GM12865 (cell line): ENCODE measurements at places on chromosomes 5 and 9.

- DNase-seq = no peak
These were observed 39.2 kb upstream of the SLC28A3 start for GRCh38 chr9:84379740-84380139.

DNA sequence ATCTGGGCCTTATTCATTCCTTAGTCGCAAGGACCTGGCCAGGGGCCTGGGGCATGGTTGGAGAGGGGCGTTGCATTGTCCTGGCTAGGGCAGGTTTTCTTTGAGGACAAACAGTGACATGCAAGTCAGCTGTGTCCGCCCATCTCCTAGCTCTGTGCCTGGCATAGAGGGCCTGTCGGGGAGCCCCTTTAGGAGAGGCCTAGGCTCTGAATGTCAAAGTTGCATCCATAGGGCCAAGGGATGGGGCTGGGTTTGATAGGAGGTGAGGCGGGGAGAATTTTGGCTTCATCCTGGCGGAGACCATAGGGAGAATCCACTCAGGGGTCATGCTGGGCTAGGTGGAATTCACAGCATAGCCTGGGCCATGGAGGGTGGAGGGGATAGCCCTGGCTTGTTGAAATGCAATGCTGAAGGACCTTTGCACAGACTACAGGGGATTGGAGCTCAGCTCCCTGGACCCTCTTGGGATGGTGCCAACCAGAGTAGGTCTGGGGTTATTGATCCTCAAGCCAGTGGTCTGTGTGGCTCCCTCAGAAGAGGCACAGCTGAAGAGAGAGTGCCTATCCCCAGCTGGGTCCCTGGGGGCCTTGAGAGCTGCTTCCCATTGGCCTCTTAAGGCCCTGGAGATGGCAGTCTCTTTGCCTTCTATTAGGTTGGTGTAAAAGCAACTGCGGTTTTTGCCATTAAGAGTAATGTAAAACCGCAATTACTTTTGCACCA is 104.0 kb downstream of the RGS3 start:
- no peak for DNase-seq

DNA sequence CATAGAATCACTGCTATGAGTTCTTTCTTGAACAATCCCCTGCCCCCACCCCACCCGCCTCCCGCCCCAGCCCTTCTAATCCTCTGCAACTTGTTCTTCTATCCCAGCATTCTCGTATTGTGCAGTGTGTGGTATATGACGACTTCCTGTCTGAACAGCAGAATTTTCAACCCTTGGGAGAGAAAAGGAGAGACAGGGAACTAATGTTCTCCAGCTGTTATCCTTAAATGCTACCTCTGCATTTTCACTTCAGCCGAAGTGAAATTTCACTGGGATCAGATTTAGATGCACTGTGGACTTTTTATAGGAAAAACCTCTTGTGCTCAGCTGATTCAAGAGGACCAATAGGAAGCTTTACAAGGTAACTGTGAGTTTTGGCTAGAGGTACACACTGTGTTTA is 2.2 kb downstream of the FBXL7 start:
- no peak for DNase-seq

DNA sequence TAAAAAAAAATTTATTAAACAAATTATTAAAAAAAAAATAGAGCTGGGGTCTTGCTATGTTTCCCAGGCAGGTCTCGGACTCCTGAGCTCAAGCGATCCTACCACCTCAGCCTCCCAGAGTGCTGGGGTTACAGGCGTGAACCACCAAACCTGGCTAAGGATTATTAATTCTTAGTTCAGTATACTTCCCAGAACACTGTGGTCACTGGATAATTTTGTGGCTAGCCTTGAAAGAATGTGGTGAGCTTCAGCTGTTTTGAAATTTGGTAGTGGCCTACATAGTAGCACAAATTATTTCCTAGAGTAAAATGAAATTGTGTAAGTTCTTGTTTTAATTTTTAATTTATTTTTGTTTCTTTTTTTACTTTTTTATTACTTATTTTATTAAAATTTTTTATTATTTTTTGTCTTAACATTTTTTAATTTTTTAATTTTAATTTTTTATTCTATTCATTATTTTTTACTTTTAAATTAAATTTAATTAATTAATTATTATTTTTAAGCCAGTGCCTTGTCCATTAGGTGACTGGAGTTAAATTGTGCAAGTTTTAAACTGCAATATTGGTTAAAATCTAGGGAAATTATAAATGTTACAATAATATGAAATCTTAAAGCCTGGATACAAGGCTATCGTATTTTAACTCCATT is 23.0 kb downstream of the ARRDC3 start:
- no peak for DNase-seq

DNA sequence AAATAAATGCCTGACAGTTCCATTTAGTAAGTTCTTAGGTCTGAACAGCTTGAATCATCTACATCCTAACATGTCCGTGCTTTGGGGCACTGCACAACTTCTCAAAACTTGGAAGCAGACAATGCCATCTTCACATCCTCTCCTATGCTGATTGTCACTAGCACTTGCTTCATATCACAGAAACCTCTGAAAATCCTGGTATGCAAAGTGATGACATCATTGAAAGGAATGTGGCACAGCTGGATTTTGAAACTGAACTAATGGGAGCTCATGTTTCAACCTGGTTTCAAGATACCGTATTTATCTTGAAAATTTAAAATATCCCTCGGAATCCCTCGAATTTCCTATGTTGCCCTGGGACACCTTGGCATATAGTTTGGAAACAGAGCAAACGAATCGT is 490.2 kb upstream of the DAP start:
- DNase-seq = no peak

DNA sequence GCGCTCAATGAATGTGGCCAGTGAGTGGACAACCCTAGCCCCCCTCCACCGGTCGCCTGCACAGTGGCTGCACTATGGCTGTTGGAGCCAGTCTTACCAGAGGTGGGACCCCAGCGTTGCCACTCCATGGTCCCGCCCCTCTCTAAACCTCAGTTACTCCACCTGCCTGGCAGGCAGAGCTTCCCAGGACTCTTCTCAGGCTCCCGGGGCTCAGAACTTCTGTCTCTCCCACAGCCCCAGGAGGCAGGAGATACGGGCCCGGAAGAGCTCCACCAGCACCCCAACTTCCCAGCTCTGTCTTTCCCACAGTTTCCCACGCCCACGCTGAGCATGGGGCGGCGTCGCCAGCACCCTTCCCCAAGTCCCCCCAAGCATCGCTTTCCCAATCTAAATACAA is 975 bp downstream of the RASGEF1C start:
- no peak for DNase-seq

DNA sequence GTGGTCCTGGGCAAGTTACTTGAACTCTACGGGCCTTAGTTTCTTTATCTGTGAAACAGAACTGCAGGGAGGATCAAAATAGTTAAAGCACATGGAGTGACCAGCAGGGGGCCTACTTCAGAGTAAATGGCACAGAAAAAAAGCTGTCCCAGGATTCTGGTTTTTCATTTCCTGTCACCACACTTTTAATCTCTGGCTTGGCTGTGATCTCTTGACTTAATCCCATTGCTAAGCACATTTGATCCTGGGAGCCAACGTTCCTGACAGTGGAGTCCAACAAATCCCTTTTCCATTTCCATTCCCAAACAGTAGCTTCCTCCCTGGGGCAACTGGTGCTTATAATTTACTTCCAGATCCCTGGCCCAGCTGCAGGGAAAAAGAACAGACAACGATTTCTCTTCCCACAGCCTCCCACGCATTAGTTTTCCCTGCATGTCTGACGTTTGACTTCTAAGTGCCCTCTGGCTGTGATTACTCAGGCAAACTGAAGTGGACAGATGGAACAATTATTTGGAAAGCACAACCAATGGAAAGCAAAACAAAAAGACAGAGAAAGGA is 136.5 kb upstream of the STK32A start:
- DNase-seq = peak; percentile 46

- DNase-seq = peak; percentile 21
These were observed 34.5 kb upstream of the MED27 start for GRCh38 chr9:132114102-132114707.

DNA sequence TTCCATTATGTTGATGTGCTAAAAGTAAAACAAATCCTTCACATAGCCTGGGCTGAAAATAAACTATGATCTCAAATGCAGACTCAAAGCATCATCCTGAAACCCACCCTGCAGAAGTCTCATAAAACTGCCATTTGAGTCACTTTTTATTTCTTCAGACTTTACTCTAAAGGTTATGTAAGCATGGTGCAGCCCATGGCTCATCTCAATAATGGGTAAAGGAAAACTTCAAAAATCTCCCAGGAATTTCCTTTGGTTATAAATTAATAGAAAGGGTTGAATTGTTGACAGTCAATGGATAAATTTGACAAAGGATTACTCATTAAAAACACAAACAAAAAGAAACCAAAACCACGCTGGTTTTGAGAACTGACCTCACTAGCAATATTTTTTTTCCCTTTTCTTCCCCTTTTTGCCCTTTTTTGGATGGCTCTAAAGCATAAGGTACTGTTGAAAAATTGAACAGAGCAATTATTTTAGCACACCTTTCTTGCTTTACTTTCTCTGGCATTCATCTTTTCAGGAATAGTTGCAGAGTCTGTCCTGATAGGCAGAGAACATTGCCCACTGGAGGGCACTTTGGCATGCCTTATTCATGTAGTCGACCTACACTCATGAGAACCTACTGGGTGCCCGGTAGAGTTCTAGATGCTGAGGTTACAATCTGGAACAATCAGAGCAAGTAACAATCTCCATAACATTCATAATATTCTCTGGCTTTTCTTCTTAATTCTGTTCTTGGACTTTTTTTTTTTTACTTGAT is 191.4 kb downstream of the TMEM167A start:
- DNase-seq = peak; percentile 34

GRCh38 chr5:143837306-143837848 is 25.4 kb downstream of the HMHB1 start:
- no peak for DNase-seq
